ENCODE measurements at places on chromosomes 11 and 22.
A peak's percentile ranks its signal among the peaks of the same experiment; 100 is the strongest.

GRCh38 chr11:70407814-70408213 is 9.5 kb downstream of the CTTN start:
- no peak for DNase-seq

GRCh38 chr11:14270690-14271542 is 88.1 kb downstream of the RRAS2 start:
- no peak for DNase-seq

- no peak for DNase-seq
Observed at GRCh38 chr11:130847517-130847916, 68.8 kb downstream of the SNX19 start.

- no peak for DNase-seq
Observed at GRCh38 chr11:68479390-68479789, 18.8 kb downstream of the PPP6R3 start.

GRCh38 chr11:61429346-61429690 is 457 bp downstream of the CPSF7 start:
- peak; percentile 50 for DNase-seq

DNA sequence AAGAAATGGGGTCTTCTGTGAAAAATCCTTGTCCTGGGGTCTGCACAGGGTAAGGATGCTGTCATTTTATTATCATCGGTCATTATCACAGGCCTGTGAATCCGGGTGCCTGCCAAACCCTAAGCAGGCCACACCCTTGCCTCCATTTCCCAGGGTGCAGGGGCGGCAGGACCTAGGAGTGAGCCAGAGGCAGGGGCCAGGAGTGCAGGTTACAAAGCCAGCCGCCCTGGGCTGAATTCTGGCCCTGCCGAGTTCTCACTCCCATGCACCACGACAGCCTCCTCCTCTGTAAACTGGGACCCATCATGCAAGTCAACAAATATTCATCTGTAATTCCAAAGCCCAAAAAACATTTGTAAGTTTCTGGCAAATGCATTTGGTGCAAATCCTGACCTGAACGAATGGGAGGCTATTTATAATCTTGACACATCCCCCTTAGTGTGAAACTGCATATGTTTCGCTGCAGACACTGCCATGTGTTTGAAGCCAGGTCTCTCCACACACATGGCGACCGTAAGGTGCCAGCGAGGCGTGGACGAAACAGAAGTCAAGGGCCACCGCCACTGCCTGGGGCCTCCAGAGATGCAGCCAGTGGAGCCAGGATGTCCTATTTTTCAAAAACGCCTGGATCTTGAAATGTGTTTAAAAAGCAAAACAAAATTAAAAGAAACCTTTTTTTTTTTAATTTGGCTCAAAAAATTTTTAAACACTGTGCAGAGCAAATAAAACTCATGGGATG is 6.7 kb downstream of the CD5 start:
- no peak for DNase-seq
